Daoy (cell line): ENCODE measurements at places on chromosomes 7 and 10. TPM values are rescaled to one million over a fixed set of nuclear protein-coding genes. Genes with fewer than 3 reads are reported as not detected.

DNA sequence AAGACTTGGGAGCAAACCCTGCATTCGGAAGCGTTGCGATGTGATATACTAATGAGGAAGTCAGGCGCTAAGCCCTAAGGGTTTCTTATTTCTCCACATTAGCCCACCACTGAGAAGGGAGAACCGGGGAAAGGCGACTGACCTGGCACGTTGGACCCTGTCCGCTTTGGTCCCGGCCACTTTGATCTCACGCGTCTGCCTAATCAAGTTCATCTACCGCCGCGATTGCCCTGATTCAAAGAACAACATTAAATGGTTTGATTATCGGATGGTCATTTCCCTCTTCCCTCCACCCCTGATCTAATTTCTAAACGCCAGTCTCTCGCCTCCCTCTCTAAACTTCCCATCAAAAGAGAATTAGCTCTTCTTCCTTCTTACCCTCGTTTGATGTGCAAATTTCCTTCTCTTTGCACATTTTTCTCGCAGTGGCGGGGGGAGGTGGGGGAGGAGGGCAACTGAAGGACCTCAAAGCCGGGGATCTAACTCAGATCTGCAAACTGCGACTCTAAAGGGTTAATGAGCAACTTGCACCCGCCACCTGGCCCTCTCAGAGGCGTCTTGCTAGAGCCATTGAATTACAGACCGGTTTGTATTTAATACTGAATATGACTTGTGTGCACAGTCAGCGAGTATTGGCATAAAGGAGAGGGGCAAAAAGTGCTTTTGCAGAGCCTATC, 687 bp upstream of the DKK1 start:
- DNase-seq = peak; percentile 10

DNA sequence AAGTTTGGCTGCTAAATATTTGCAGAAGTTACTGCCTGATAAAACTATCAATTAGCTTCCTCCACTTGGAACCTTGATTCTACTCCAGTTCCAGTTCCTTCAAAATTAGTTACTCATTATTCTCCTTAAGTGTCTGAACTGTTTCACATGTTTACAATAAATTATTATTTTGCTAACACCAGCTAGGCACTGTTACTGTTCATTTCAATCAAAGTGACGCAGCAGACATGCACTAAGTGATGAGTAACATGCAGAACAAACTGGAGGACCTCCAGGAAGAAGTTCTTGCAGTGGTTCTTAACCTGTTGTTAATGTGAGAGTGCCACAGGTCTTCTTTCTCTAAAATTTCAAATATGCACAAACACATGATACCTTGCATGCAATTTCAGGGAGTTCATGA, 491.8 kb upstream of the SEMA3A start:
- no peak for DNase-seq

ZNF488 gene
- 0.97 and 1.1 TPM in 2 replicates for total RNA-seq

GRCh38 chr7:68065581-68065980, 1068.9 kb downstream of the TYW1 start:
- no peak for DNase-seq

DNA sequence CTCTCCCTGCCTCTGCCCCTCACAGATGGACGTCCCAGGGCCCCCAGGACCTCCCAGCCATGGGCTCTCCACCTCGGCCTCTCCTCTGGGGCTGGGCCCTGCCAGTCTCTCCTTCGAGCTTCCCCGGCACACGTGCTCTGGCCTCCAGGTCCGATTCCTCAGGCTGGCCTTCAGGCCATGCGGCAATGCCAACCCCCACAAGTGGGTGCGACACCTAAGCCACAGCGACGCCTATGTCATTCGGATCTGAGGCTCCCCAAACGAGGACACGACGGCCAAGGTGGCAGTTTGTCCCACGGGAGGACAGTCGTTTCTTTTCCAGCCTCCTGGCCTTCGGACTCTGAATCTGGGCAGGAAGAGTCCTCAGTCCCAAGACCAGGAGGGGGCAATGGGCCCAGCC, 5.2 kb downstream of the AP4M1 start:
- DNase-seq = no peak

GRCh38 chr10:121659236-121659635, 61.0 kb upstream of the FGFR2 start:
- no peak for DNase-seq

CRHR2 gene
- not detected in 2 replicates for total RNA-seq

DNA sequence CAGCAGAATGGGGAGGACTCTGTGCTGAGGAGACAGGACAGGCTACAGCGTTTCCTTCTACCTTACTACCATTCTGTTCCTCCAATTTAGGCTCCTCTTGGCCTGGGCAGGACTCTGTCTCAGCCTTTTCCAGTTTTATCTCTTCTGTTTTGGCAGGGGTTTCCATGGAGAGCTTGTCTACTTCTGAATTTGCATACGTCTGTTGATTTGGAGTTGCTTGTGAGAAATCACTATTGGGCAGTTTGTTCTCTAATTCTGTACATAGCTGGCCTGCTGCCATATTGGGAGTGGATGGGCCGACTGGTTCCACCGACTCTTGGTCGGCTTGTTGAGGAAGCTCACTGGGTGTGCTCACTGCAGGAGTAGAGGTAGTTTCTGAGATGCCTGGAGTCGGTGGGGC, 136.8 kb downstream of the GALNT11 start:
- DNase-seq = no peak

GRCh38 chr10:101466016-101466912, 112.3 kb downstream of the BTRC start:
- DNase-seq = no peak

PFKFB3 gene
- 9.4 and 13.3 TPM in 2 replicates for total RNA-seq

DNA sequence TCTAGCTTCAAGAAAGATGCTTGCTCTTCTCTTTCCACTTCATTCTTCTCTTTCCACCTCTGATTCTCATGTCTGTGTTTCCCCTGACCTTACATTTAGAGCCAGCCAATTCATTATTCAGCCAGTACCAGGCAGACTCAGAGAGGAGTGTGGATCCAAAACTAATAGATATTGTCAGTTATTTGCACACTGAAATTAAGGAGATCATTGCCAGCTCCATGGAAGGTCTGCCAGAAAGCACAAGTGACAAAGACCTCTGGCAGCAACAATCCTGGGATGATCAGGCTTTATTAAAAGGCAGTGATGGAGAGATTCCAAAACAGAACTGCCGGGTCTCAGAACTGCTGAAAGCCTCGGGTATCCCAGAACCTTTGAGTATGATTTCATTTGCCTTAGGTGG, 749.4 kb downstream of the XPNPEP1 start:
- no peak for DNase-seq

DNA sequence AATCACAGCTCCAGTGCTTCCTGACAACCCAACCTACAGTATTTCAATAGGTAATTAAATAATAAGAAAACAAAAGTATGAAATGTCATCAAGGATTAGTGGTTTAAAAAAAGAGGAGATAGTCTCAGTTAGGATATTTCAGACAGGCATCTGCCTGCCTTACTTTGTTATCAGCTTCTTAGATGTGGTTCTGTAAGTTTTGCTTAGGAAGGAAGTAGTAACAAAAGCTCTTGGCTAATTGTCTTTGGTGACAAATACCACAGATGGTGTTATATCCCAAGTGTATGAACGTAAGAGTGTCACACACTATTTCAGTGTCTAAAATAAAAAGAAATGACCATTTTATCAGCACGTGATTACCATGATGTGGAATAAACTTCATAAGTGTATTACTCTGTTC, 9.8 kb upstream of the ACTA2 start:
- DNase-seq = no peak

DNA sequence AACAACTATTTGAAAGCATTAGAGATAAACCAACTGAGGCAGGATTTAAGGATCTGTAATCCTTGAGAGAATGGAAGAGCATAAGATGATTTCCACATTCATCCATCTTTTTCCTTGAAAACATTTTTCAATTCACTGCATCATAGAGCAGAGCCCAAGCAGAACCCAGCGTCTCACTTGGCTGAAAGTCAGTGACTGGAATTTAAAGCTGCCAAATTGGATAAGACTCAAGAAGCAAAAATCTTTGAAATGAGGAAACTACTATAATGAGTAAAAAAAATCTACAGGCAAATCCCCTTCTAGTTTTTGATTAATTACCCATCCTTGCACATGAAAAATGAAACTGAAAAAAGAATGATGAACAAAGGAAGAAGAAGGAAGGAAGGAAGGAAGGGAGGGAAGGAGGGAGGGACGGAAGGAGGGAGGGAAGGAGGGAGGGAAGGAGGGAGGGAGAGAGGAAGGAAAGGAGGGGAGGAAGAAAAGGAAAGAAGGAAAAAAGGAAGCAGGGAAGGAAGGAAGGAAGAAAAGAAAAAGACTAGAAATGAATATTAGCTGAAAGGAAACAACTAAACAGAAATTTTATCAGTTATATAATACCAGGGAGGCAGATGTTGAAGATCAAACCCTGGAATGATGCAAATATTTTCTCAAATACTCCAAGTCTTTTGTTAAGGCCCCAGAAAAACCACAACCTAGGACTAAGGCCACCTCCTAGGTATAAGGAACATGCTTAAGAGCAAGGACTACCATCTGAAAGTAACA, 336.3 kb upstream of the MAGI2 start:
- no peak for DNase-seq

DNA sequence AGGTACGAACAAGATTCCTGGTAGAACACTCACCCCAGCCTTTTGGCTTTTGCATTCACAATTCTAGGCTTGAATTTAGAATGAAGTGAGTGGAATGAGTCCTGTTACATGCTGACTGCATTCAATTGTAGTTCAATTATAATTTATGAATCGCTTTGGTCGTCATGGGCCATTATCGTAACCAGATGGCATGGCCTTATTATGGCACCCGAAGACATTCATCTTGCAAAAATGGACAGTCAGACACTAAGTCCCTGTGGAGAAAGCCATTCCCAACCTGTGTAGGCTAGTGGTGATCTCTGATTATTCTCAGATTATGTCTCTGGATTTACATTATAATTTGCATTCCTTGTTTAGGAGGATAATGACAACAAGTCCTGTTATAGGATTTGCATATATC, 292.4 kb upstream of the NPSR1 start:
- no peak for DNase-seq

SKIDA1 gene
- 0.29 and 1.3 TPM in 2 replicates for total RNA-seq

DNA sequence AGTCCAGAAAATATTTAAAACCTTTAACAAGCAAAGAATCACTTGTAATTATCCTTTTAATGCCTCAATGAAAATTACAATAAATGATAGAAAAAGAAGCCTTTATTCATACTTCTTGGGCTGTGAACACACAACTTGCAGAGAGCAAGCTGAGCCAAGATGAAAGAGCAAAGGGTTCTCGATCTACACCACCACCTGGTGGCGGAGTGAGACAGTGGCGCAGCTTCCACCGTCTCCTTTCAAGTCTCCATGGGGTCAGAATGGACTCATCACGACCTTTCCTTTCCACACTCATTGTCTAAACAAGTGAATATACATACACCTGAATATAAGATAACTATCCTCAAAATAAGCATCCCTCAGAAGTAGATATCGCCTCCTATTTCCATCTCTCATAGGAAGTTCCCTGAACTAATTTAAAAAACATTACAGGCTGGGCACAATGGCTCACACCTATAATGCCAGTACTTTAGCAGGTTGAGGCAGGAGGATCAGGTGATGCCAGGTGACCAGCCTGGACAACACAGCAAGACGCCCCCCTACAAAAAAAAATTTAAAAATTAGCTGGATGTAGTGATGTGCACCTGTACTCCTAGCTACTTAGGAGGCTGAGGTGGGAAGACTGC, 40.7 kb downstream of the ATE1 start:
- peak; percentile 46 for DNase-seq

DNA sequence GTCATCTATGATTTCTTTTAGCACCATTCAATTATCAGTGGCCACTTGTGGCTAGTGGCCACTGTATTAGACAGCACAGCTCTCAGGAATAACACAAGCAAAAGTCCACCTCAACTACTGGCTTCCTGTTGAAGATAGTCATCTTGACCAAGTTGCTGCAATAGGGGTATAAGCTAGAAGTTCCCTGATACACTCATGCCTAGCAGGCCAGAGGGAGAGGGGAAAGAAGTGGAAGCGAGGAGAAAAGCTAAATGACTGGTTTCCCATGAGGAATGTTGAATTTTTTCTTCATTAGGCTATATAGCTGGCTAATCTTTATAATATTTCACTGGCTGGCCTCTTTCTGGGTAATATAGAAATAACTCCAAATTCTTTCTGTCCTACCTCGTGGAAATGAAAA, 327.5 kb upstream of the MEOX2 start:
- DNase-seq = no peak

TMEM270 gene
- total RNA-seq = 0.69 and 1.5 TPM in 2 replicates

DNA sequence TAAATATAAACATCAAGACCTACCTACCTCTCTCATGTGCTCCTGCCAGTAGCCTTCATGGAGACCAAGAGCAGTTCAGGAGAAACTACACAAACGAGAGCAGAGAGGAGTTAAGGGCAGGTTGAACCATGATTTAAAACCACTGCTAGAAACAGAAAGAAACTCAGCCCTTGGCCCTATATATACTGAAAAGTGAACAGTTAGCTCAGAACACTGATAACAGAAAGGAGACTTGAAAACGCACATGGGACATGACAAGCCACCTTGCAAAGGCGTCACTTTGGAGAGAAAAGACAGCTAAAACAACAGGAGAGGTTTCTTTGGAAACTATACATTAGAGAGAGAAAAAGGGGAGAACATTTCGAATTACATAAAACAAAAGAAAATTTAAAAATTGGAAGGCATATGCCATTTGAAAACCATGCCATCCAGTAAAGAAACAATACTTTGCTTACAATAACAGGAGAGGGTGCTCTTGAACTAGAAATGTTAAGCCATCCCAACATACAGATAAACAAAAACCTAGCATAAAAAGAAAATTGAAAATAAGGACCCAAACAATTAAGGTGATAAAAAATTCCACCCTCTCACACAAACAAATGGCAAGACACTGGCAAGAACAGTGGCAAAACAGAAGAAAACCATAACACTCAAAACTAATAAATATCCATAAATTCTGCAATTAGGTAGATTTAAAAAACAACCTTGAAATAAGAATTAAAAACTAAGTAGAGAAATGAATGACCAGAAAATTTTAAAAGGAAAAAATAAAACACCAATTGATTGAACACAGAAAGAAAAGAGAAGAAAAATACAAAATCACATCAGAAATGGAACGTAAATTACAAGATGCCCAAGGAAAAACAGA, 232.7 kb downstream of the IMMP2L start:
- DNase-seq = no peak

GRB10 gene
- total RNA-seq = 66.3 and 78.2 TPM in 2 replicates

GRCh38 chr7:51045319-51046102, 262.8 kb upstream of the GRB10 start:
- peak; percentile 96 for DNase-seq

CFAP43 gene
- total RNA-seq = 0.24 and 0.69 TPM in 2 replicates
